Umbilical cord (tissue), 2 donors: ENCODE measurements at places on chromosomes 6 and 20. TPM values are rescaled to one million over a fixed set of nuclear protein-coding genes. Genes with fewer than 3 reads are reported as not detected.
A peak's percentile ranks its signal among the peaks of the same experiment; 100 is the strongest.

The GSTA2 gene
- 3.4 TPM for total RNA-seq

DNA sequence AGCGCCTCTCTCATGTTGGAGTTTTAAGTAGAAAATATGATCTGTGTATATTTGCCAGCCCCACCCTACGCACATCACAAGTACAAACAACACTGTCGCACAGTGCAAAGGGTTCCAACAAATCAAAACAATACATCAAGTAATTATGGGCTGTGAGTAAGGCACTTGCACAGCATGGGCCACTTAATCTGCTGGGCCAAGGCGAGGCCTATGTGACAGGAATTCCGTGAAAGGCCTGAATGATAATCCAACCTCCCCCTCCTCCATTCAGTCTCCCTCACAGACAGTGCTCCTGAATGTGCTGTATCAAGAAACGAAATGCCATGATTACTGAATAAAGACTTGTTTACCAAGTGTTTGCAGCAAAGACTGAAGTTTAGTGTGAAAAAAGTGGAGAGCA, 130.1 kb upstream of the SLC2A12 start:
- DNase-seq: no peak

DNA sequence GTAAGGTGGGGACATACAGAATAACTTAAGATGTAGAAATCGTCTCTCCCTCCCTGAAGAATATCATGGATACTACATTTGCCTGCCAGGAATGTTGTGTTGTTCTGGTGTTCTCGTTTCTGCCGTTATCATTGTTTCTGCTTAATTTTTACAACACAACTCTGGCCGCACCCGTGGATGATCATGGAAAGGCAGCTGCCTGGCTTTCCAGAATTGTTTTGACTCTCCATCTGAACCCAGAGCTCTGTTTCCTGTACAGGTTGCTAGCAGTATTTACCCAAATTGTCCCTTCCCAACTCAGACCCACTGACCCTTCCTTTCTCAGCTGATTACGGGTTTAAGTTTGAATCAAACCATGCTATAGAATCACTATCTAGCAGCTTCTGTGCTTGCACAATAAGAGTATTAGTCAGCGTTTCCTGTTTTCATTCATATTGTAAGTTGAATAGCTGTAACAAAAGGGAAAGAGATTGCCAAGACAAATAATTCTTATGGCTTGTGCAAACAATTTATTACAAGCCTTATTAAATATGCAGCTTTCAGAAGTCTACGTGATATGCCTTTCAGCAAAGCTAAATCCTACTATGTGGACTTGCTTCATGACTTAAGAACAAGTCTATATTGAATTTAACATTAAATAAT, 139.0 kb downstream of the MTHFD1L start:
- DNase-seq: peak; percentile 47

GRCh38 chr6:138204792-138205384, 13.4 kb downstream of the PBOV1 start:
- no peak for DNase-seq

GRCh38 chr6:42301986-42302385, 84.3 kb upstream of the MRPS10 start:
- no peak for DNase-seq

GRCh38 chr6:91941838-91942237, 1355.0 kb upstream of the MAP3K7 start:
- no peak for DNase-seq

The IP6K3 gene
- 4.1 TPM for total RNA-seq

DNA sequence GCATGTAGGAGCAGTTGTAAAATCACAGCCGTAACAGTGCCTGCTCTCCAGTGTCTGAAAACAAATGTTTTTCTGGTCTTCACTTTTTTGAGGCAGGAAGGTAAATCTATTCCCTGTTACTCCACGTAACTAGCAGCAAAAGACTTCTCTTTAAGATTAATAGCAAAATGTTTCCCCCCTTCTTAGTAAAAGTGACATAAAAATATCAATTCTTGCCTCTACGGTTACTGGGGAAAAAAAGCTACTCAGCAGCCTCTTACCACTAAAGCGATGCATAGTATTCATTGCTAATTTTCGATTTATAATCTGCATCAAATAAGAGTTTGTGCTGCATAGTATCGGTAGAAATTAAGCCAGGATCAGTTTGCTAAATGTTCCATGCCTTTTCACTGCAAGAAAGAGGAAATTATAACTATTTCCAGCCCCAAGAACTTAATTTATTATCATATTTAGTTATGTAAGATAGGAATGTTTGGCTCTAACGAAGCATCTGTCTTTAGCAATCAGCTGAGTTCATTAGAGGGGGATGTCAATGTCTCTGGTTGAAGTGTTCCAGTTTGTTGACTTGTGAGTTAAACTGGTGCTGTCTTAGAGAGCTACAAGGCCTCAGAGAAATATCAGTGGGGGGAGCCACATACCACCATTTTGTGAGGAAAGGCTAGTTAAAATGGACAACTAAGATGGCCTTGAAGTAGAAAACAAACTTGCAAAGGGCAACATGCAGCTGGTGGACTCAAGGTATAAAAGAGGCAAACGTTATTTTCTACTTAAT, 617 bp upstream of the TSPYL1 start:
- no peak for DNase-seq

The TREML2 gene
- total RNA-seq: 0.72 TPM

DNA sequence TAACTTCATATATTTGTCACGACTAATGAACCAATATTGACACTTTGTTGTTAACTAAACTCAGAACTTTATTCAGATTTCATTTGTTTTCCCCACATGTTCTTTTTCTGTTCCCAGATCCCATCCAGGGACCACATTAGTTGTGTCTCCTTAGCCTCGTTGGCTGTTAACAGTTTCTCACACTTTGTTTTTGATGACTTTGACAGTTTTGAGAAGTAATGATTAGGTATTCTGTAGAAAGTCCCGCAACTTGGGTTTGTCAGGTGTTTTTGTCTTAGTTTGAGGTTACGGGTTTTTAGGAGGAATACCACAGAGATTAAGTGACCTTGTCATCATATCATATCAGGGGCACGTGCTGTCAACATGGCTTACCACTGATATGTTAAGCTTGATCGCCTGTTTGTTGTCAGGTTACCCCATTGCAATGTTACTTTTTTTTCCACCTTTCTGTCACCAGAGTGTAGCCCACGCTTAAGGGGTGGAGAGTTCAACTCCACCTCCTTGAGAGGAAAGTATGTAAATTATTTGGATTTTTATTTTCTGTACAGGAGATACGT, 32.9 kb downstream of the MAP3K4 start:
- DNase-seq: no peak

- DNase-seq: peak; percentile 40
Observed at GRCh38 chr20:25178563-25179438, 16.7 kb upstream of the ENTPD6 start.

DNA sequence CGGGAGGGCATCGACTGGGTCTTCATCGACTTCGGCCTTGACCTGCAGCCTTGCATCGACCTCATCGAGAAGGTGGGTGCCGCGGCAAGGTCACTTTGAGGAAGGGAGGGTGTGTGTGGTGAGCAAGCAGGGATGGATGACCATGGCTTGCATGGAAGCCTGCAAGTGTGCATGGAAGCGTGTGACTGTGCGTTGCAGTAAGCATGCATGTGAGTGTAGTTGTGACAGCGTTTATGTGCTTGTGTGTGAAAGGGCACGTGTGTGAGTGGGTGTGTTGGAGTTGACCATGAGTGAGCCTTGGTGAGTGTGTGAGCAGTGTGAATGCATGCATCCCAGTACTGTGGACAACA, 32.5 kb downstream of the MYH7B start:
- DNase-seq: no peak

DNA sequence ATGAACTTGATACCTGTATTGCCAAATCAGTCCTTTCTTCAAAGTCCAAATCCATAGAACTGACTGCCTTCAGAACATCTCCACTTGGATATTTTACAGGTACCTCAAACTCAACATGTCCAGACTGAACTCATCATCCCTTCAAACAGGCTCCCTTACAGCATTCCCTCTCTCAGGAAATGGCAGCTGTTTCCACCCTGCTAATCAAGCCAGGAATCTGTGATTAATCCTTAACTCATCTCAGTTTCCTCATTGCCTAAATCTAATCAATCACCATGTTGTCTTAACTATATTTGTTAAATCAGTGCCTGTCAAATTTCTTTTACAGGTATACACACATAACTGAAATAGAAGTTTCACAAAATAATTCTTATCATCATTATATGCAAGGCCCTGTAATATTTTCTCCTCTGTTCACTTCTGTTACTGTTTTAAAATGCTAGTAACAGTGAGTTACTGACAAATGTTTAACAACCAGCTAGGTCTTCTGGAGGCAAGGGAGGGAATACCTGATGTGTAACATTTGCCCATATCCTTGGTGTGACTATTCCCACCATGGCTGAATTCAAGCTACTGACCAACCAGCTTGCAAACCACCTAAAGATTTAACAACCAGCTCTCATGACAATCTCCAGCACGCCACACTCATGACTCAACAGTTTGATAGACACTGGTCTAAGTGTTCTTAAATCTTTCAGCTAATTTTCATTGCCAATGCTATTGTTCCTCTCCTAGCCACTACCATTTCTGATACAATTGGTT, 124.9 kb downstream of the ADAT2 start:
- DNase-seq: no peak

GRCh38 chr6:128025478-128025877, 124.6 kb upstream of the THEMIS start:
- no peak for DNase-seq

GRCh38 chr20:1403624-1404023, 10.8 kb upstream of the FKBP1A start:
- no peak for DNase-seq

The ENPP1 gene
- total RNA-seq: 64.0 TPM

The PLN gene
- total RNA-seq: 177 TPM

DNA sequence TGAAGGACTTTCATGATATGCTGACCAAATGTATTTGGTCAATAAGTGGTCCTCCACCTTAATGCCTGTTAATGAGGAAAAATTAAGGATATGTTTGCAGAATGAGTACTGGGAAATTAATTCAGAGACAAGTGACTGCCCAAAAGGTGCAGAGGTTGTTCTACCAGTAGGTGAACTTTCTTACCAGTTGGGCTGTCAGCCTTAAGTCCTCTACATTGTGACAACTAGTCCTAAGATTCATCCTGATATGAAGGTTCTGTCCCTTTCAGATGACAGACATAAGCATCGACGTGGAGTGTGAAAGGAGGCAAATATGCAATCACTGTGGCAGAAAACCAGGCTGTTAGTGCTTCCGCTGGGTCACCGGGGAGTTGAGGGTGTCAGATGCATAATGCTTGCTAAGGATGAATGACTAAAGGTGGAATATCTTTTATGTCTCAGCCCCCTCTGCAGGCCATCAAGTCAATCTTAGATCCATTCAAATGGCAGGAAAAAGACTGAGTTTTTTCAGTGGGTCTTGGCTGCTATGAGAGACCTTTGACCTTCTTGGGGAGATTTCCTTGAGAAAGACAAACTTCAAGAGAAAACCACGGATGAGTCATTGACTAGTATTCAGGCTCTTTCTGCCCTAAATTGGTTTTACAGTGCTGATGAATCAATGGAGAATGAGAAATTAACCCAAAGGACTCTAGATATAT, 226.0 kb downstream of the TPBG start:
- DNase-seq: no peak

DNA sequence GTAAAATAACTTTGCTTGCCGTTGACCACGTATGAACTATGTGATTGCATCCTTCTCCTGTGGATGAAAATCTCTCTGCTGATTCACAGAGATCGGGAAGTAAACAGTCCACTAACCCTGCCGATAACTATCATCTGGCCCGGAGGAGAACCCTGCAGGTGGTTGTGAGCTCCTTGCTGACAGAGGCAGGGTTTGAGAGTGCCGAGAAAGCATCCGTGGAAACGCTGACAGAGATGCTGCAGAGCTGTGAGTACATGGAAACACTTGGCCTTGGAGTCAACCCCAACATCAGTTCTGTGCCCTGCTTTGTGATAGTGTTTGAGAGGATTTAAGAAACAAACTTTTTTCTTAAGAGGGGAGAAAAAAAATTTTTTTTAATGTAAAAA, 937 bp downstream of the TAF8 start:
- DNase-seq: no peak

- no peak for DNase-seq
Observed at GRCh38 chr6:169763881-169764280, 12.5 kb downstream of the ERMARD start.

The OR2J3 gene
- 3.1 TPM for total RNA-seq

DNA sequence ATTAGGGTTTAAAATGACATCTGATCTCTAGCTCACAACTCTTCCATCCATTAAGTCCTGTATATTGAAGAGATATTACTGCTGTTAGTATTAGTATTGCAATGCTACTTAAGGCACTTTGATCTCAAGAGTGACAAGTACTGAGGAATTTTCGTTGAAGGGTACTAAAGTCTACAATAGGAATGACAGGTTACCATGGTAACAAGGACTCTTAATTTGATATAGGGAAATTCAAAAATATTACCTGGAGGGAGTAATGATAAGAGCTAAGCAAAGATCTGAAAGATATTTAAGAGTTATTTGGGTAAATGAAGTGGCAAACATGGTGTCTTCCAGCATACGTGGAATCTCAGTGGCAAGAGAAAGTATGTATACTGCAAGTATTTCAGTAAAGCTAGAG, 518.0 kb upstream of the SLC35B3 start:
- DNase-seq: no peak

The ZC2HC1B gene
- not detected for total RNA-seq

The BIRC7 gene
- 2.9 TPM for total RNA-seq

DNA sequence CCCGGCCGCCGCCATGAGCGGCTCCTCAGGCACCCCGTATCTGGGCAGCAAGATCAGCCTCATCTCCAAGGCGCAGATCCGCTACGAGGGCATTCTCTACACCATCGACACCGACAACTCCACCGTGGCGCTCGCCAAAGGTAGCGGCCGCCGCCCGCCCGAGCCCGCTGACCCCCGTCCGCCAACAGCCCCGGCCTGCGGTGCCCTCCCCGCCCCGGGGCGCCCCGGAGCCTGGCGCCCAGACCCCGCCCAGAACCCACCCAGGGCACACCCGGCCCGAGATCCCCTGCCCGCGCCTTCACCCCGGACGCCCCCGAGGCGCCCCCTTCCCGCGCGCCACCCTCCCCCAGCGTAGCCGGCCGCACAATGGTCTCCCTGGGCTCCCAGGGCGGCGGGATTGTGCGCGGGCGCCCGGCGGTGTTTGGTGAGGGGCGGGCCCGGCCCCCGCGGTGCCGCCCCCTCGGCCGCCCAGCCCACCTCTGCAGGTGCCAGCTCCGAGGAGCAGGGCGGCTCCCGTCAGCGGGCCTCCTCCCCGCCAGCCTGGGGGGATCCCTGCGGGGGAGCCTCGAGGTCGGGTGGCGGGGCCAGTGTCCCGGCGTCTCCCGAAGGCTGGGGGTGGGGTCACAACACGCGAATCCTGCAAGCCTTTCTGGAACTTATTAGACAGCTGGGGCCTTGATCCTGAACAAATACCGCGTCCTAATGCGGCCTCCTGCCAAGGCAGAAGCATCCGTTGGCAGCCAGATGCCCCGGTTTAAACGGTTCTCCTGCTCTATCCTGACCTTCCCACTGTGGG, 577 bp downstream of the LSM14B start:
- DNase-seq: peak; percentile 63

The FERMT1 gene
- total RNA-seq: 2.6 TPM

DNA sequence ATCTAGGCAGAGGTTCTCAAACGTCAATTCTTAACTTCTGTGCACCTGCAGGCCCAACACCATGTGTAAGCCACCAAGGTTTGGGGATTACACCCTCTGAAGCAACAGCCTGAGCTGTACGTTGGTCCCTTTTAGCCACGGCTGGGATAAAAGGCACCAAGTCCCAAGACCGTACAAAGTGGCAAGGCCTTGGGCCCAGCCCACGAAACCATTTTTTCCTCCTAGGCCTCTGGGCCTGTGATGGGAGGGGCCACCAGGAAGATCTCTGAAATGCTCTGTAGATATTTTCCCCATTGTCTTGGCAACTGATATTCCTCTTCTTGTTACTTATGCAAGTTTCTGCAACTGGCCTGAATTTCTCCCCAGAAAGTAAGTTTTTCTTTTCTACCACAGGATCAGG, 4.5 kb upstream of the FAM184A start:
- DNase-seq: no peak
